Non-pigmented ciliary epithelial cell (primary cell): ENCODE measurements at places on chromosomes 16 and 17.

GRCh38 chr16:88170528-88170991 is 212.2 kb upstream of the ZNF469 start:
- DNase-seq, result no peak

GRCh38 chr16:567373-568256 is 810 bp downstream of the NHLRC4 start:
- no peak for DNase-seq

- no peak for DNase-seq
Observed at GRCh38 chr16:75837681-75838080, 111.4 kb upstream of the CPHXL start.

DNA sequence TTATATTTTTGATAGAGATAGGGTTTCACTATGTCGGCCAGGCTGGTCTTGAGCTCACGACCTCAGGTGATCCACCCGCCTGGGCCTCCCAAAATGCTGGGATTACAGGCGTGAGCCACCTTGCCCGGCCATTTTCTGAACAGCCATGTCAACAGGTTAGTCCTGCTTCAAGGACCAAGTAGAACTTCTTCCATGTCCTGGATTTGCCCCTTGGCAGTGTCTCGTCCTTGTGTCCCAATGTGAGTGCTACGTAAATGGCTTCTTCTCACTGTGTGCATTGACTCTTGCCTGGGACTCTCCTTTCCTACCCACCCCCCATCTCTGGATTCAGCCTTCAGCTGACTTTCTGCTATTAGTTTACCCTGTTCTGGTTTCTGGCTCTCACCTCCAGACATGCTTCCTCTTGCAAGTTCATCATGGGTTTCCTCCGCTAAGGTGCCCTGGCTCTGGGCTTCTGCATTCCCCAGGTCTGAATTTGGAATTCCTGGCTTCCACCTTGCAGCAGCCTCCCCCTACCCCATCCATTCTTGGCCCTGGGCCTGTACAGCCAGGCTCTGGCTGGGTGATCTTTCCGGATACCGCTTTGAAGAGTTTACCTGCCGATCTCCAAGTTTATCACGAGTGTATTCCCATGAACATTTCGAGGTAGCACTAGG is 14.0 kb upstream of the IRF8 start:
- no peak for DNase-seq

- no peak for DNase-seq
Observed at GRCh38 chr16:83853834-83854233, 45.1 kb upstream of the MLYCD start.
